ENCODE measurements at places on chromosomes 7 and 10.

- DNase-seq, result no peak
Measured at GRCh38 chr7:2353113-2353935, 1.3 kb upstream of the EIF3B start.

DNA sequence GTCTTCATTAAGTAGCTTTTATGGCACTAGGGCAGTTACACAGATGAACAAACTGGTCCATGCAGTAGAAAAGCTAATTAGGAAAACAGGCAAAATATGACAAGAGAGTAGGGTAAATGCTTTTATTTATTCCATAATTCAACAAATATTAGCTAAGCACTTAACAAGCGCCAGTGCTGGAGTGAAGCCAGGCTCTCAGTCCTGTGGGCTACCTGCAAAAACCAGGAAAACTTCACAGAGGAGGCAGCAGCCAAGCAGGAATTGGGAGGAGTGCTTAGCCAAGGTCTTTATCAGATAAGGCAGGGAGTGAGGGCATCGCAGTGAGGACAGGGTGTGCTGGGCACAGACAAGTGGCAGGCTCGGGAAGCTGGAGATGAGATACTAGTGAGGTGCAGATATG lies 4.9 kb upstream of the KAT6B start:
- no peak for DNase-seq

DNA sequence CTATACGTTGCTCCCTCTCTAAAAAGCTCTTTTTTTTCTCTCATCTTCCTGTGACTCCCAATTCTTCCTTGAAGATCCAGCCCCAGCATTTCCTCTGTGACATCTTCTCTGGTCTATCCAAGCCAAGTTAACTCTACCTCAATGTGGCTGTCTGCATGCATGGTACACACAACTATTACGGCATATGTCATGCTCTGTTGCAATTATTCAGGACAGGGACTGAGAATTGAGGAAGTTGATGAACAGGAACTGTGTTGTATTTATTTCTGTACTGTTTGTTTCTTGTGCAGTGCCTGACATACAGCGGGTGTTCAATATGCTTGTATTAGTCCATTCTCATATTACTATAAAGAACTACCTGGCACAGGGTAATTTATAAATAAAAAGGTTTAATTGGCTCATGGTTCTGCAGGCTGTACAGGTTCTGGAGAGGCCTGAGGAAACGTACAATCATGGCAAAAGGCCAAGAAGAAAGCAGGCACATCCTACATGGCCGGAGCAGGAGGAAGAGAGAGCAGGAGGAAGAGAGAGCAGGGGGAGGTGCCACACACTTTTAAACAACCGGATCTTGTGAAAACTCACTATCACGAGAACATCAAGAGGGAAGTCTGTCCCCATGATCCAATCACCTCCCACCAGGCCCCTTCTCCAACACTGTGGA lies 6.3 kb downstream of the TRPV5 start:
- no peak for DNase-seq

DNA sequence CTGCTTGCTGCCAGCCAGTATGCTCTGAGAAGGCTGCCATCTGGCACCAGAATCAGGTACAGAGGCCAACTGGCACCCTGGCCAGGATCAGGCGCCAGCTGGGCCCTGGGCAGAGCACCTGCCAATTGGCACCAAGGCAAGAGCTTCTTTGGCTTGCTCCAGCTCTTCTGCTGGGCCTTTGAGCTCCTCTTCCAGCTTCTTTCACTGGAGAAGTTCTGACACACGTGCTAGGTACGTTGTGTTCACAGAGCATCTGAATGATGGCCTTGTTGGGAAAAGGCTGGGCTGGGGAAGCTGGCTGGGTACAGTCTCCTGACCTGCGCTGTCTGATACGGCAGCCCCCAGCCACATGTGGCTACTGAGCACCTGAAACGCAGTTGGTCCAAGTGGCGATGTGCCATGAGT lies 31.7 kb upstream of the OPALIN start:
- no peak for DNase-seq

DNA sequence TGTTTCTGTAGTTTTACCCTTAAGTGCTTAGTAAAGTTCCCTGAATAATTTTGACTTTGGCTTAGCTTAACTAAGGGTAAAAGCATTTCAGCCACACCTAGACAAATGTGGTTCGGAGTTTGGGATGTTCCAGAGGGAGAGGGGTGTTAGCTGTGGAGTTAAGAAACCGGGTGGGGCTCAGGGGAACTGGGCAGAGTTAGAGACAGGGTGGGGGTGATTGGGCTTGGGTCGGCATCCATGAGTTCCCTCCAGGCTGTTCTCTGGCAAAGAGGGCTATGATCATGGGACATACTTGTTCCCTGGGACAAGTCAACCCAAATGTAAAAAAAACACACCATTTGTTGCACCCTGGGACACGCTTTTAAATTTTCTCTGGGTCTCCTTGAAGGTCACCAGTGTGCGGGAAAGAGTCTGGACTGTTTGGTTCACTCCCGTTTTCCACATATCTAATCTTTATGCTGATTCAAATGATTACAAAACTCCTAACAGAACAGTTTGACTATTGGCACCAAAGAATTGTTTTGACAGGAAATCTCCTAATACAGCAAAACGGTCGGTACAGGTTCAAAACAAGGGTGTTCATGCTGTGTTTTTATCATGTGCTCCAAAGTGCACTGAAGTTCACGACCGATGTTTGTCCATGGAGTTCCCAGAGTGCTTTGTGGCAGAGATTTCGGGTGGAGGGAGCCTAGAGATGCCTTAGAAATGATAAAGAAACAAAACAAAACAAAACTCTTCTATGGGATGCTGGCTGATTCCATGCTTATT lies 56.5 kb downstream of the PLXDC2 start:
- no peak for DNase-seq

DNA sequence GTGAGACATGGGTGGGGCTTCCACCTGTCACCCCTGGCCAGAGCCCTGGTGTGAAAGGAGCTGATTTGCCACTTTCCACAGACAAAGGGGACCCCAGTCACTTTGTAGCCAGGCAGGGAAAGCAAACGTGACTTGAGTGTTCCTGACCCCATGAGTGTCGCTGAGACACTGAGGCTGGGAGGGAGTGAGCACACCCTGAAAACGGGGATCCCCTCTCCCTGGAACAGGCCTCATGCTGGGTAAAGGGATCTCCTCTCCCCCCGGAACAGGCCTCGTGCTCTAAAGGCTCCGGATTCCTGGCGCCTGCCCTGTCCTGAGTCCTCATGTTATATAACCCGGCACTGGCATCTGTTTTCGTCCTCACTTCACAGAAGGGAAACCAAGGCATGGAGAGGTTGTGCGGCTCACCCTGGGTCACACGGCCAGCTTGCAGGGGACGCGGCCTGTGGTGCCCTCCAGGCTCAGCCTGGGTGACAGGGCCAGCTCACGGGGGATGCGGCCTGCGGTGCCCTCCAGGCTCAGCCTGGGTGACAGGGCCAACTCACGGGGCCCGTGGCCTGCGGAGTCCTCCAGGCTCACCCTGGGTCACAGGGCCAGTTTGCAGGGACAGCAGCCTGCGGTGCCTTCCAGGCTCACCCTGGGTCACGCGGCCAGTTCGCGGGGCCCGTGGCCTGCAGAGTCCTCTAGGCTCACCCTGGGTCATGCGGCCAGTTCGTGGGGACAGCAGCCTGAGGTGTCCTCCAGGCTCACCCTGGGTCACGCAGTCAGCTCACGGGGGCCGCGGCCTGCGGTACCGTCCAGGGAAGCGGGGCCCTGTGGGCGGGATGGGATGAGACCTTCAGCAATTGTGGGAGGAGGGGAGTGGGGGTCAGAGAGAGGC lies 104.7 kb downstream of the PDGFA start:
- DNase-seq, result no peak

DNA sequence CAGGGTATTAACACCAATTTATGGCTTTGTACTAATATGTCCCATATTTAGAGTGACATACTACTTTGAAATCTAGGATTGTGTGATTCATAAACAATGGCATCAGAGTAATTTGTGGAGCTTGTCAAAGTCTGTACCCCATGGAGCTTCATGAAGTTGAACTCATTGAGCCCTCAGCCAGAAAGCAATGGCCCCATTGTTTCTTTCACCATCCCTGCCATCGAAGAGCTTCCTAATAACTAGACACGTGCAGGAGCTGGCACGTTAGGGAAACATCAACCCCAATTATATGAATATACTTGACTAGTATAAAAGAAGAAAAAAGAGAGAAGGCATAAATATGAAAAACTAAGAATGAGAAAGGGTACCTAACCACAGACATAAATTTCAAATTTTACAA lies 206.6 kb downstream of the CXCL12 start:
- DNase-seq, result no peak

GRCh38 chr7:158595068-158595467 lies 7.4 kb upstream of the PTPRN2 start:
- DNase-seq, result no peak

DNA sequence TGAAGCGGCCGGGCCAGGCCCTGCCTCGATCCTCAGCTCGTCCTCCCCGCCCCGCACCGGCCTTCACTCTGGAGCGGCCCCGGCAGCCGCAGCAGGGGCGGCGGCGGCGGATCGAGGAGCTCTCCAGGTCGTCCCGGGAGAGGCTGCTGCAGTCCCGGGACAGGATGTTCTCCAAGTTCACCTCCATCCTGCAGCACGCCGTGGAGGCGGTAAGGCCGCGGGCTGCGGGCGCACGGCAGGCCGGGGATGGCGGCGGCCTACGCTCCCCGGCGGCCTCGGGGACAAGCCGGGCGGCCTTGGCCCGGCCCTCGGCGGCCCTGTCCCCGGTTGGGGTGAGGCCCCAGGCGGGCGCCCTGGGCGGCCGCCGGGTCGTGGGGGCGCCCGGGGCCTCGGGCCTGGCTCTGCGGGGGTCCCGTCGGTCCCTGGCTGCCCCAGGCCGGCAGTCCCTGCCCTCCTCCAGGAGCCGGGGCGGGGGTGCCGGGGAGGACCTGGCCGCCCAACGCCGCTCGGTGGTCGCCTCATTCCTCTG lies 399 bp downstream of the FHIP2A start:
- DNase-seq, result no peak

DNA sequence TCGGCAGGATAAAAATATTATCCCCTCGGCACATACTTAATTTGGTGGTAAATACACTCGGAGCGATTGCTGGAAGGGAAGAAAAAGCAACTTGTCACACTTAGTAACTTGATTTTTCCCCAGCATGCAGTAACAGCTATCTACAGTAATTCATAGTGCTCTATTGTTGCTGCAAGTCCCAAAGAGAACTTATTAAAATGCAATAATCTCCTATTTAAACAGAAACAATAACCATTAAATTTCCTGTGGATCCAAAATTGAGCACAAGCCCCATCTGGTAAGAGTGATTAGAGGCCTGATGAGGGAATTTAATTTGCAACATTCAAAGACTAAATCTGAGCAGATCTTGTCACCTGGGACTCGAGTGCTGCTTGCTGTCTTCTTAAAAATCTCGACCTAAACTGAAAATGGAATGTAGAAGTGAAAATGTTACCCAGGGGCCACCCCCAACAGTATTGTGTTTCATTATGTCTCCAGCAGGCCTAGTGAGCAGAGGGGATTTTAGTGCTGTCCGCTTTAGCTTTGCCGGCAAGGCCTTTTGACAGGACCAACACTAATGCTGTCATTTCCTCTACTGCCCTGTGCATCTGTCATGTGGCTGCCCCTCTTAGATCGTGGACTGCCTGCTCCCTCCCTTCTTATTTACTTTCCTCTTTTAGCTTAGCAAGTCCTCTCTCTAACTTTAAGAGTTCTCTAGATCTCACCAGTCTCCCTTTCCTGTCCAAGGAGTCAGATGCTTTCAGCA lies 639.7 kb downstream of the AUTS2 start:
- DNase-seq, result no peak

- no peak for DNase-seq
Measured at GRCh38 chr10:11793762-11794479, 29.2 kb upstream of the PROSER2 start.

DNA sequence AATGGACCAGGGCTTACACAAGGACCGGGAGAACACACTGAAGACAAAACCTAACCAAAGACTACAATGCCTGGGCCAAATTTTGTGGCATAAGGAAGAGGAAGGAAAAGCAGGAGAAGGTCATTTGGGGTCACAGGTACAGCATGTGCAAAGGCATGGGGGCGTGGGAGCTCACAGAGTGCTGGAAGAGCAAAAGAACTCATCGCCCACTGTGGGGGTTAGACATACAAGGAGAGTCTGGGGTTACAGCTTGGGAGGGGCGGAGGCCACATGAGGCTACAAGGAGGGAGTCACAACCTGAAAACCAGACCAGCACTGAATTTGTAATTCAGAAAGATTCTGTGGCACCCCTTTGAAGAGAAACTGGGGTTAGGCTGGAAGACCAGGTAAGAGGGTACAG lies 9.7 kb downstream of the PUS7 start:
- no peak for DNase-seq

DNA sequence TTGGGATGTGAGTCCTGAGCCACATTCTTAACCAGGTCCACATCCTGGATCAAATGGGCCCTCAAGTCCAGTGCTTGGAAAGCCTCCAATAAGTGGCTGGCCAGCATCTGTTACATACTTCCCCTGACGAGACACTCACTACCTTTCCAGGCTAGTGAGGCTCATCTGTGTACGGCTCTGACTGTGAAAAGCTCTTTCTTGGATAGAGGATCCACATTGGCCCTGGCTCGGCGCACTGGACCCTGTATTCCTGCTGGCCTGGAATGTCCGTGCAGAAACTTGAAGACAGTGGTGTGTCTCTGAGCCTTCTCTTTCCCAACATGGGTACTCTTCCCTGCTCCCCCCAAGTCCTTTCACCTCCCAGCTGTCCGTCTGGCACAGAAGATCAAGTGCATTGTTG lies 35.5 kb downstream of the MYL10 start:
- no peak for DNase-seq

DNA sequence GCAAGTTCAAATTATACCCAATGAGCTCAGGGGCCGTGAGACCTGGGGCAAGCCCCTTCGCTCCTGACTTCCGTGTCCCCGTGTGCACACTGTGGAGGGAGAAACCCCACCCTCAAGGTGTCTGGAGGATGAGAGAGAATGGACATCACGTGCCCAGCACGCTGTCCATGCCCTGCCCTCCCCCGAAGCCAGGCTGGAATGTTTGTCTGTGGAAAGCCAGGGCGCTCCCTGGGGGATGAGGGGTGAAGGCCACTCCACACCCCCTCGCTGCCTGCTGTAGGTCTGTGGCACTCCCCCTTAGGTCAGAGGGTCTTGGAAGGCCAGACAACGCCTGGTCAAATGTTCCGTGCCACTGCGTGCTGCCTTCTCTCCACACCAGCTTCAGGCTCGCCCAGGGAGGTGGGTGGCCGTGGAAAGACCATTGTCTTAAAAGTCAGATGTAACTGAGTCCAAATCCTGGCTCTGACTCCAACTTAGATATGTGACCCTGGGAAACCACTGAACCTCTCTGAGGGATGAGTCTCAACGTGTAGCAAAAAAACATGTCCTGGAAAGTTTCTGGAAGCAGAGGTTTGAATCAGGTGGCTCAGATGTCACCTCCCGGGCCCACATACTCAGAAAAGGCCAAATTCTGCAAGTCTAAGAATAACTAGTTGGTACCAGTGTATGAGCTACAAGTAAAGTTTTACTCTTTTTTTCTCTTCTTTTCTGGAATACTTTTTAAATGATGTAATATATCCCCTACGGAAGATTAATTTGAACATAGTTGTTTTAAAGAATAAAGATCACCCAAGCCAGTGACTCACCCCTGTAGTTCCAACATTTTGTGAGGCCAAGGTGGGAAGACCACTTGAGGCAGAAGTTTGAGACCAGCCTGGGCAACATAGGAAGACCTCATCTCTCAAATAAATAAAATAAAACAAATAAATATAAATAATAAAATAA lies 24.9 kb downstream of the RCC1L start:
- no peak for DNase-seq

Data from activated T-helper 9 cell treated with anti-CD3 and anti-CD28 coated beads, Interleukin-2, amount 50 U/mL, for 16 hours (primary cell).